ENCODE measurements at places on chromosomes 16 and 17.

DNA sequence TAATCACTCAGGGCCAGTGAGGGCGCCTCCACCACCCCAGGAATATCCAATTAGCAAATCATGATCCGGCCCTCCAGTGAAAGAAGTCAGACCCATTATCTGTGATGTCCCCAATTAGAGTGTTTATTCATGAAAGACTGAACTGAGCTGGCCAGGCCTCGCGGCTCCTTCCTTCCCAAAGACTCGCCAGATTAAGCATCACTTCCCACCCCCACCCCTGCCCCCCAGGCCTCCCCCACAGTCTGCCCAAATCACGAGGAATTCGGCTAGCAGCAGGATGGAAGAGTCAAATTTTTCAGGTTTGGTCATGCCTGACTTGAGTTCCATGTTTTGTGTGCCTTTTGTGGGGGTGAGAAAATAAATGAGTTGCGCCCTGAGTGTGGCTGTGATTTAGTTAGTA is 298.4 kb upstream of the SALL1 start:
- DNase-seq: no peak

GRCh38 chr16:50744881-50745280 is 3.0 kb downstream of the CYLD start:
- DNase-seq: no peak

DNA sequence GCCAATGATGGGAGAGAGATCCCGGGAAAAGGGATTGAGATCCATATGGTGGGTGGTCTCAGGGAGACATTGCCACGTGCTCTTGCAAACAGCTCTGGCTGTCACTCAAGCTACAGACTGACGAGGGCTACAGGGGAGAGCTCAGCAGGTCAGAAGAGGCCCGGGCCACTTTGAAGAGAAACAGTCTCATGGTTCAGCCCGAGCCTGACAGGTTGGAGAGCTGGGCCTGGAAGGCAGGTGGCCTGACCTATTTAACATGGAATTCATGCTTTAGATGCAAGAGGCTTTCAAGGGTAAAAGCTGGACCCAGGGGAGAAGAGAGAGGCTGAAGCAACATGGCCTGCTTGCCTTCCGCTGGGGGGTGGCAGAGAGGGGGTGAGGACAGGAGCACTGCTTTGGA is 81.0 kb upstream of the BRD7 start:
- no peak for DNase-seq

- DNase-seq: no peak
Measured at GRCh38 chr17:28476076-28476865, 2.8 kb downstream of the SLC13A2 start.

DNA sequence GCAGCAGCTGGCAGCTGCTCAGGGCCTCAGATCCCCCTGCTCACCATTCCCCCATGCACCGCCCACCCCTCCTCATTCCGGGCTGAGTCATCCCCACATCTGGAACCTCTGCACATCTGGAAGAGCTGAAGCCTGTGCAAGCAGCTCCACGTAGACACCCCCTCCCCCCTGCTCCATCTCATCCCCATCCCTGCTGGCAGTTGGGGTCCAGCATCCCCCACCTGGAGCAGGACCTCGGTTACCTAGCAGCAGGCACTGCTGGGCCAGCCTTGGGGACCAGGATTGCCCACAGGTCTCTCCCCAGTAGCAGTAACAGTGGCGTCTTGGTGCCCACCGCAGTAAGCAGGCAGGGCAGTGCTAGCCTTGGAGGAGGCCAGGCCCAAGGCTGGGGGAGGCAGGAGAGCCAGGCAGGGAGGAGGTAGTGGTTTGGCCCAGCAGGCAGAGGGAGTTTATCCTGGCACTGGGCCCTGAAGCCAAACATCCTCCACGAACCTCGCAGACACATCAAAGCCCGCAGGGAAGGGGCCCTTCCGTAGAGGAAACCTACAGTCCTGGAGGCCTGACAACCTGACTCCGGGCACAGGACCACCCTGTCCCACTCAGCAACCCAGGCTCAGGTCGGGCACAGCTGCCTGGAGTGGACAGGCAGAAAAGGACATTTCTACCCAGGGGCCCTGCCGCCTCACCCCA is 7.7 kb upstream of the TMEM92 start:
- no peak for DNase-seq

DNA sequence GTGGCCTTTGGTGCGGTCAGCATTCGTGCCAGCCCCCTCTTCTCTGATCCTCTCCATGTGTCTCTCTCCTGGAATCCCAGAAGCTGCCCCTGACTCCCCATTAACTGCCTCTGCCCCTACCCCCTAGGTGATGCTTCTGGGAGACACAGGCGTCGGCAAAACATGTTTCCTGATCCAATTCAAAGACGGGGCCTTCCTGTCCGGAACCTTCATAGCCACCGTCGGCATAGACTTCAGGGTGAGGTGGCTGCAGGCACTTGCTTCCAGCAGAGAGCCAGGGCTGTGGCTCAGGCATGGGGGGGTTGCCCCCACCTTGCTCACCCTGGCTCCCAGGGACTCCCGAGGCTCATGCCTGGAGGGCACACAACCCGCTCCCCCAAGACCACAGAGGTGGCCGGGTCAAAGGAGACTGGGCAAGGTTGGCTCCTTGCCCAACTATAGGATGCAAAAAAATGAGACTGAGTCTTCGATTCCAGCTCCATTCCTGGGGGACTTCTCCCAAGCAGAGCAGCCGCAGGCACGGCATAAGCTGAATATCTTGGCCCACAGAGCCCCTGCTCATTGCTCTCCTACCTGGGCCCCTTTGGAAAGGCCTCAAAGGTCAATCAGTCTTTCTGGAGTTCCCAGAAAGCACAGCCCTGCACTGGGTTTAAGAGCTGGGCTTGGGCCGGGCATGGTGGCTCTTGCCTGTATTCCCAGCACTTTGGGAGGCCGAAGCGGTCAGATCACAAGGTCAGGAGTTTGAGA is 3.8 kb downstream of the RAB37 start:
- no peak for DNase-seq

DNA sequence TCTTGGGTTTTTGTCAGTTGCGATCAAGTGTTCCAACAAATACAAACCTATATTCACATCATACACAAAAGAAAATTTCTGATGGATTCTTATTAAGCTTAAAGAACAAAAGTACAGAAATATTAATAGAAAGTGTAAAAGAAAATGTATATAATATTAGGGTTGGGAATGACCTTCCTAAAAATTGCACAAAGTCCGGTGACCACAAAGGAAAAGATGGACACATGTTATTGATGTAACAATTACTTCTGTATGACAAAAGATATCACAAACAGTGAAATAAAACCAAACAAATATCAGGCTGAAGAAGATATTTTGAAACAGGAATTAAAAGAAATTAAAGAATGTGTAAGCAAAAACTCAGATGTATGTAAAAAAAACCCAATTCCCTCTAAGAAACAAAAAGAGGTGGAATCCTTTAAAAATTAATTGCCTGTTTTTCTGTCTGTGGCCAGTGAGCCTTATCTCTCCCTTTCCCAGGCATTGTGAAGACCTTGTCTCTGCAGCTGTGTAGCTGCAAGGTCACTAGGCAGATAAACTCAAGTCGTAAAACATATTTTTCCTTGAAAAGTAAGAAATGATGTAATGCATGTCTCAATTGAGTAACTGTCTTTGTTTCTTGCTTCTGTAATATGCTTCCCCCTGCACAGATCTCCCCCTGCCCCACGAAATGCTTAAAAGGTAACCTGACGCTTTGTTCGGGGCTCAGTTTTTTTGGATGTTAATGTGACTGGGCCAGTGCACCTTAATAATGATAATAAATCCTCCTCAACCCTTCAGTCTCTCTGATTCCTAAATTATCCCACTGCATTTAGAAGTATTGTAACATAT is 2.8 kb downstream of the ST6GALNAC1 start:
- DNase-seq: no peak

GRCh38 chr17:38454532-38454931 is 26.3 kb downstream of the ARHGAP23 start:
- no peak for DNase-seq
